Stimulated activated CD4-positive, alpha-beta T cell treated with anti-CD3 and anti-CD28 coated beads, Interleukin-1b, Interleukin-23, amount 100 ng/mL, for 24 hours (primary cell): ENCODE measurements at places on chromosomes 5 and 9.

DNA sequence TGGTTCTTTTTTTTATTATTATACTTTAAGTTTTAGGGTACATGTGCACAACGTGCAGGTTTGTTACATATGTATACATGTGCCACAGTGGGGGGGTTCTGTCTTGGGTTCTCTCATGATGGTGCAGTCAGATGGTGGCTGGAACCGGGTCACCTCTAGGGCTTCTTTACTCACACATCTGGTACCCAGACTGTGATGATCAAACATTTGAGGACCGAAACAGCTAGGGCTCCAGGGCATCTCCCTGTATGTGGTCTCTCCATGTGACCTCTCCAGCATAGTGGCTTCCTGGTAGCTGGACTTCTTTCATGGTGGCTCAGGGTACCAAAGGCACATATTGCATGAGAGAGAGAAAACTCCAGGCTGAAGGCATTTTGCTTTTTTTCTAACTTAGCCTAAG is 9.8 kb upstream of the CRHBP start:
- no peak for DNase-seq

GRCh38 chr5:159884917-159885620 is 31.2 kb upstream of the ADRA1B start:
- no peak for DNase-seq

- DNase-seq: no peak
Observed at GRCh38 chr9:97526895-97527575, 25.6 kb downstream of the TMOD1 start.

- no peak for DNase-seq
Observed at GRCh38 chr9:91933556-91934352, 16.3 kb downstream of the ROR2 start.

DNA sequence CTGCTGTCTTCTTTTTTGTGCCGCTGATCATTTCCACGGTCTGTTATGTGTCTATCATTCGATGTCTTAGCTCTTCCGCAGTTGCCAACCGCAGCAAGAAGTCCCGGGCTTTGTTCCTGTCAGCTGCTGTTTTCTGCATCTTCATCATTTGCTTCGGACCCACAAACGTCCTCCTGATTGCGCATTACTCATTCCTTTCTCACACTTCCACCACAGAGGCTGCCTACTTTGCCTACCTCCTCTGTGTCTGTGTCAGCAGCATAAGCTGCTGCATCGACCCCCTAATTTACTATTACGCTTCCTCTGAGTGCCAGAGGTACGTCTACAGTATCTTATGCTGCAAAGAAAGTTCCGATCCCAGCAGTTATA is 17.1 kb downstream of the F2R start:
- no peak for DNase-seq

GRCh38 chr9:90095682-90096081 is 490.9 kb downstream of the GADD45G start:
- no peak for DNase-seq

DNA sequence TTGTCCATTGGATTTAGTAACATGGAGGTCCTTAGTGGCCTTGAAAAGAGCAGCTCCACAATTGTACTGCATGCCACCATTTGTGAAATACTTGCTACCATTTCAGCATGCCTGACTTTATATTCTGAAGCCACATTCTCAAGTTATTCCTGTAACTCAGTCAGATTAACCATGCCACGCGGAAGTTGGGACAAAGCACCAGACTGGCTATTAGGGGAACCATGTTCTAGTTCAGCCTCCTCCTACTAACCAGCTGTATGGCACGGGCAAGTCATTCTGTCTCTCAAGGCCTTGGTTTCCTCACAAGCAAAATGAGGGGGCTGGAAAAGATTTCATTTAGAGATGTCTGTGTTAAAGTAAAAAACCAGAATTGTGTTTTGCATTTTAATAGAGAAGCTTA is 418.0 kb downstream of the PLK2 start:
- no peak for DNase-seq

DNA sequence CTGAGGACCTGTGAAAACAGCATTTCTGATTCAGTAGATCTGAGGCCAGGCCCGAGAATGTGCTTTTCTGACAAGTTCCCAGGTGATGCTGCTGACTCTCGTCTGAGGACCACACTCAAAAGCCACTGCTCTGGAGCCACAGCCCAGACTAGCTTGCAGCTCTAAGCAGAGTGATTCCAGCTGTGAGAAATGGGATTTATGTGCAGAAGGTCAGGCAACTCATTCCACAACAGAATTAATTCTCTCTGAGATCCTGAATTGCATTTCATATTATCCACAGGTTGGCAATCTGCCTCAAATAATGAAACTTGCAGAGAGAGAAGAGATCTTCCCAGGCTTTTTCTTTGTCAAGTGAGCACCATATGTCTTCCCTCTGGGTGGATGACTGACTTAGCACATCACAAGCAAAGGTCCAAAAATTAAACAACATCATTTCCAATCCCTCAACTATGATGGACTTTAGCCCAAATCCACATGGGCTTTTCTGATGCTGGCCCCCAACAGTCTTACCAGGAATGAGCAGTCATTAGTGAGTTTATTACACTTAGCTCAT is 140.2 kb downstream of the ALDH1A1 start:
- DNase-seq: no peak

DNA sequence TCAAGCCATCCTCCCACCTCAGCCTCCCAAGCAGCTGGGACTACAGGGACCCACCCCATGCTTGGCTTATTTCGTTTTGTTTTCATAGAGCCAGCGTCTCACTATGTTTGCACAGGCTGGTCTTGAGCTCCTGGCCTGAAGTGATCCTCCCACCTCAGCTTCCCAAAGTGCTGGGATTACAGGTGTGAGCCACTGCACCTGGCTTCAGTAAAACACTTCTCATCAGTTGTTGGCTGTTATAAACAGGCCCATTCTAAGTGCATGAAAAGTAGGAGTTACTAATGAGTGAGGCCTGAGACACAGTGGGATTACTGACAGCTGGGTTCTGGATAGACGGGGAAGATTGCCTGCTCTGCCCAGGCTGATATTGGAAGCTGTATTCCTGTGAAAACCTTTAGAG is 3.5 kb downstream of the CRB2 start:
- DNase-seq: no peak

- no peak for DNase-seq
Observed at GRCh38 chr9:97307500-97308163, at the start of gene CCDC180. Gene CCDC180, plus strand, starts transcription at chr9:97307659. Its CDS starts 405 bp downstream, at chr9:97308064.

DNA sequence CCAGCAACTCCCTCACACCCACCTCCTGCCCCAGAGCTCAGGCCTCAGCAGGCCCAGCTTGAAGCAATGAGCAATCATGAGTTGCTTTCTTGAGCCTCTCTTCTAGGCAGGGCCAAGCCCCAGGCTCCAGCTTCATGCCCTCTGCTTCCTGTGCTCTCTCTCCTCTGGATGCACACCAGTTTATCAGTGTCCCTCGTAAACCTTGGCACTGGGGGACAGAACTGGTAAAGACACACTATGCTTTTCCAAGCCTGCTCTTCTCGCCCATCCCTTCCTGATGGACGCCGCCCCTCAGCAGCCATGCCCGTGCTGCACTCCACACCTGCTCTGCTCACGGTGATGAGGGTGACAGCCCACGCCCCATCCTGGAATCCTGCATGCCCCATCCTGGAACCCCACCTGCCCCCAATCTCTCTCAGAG is 49.4 kb upstream of the ORM1 start:
- DNase-seq: no peak

- no peak for DNase-seq
Observed at GRCh38 chr5:73387601-73388305, 60.8 kb downstream of the FOXD1 start.

- DNase-seq: no peak
Observed at GRCh38 chr9:106960258-106960657, 97.3 kb downstream of the ZNF462 start.
